ENCODE measurements at places on chromosomes 2 and 18. TPM values are rescaled to one million over a fixed set of nuclear protein-coding genes. Genes with fewer than 3 reads are reported as not detected.

GRCh38 chr2:176035013-176035691 lies 33.1 kb upstream of the LNPK start:
- H3K4me3 ChIP-seq: no peak overlapping the region
- no peaks in the 10 kb centered on the region for H3K4me1 ChIP-seq
- H3K27me3 ChIP-seq: no peaks in the 10 kb centered on the region
- no peak for DNase-seq
- H3K36me3 ChIP-seq: no peaks in the 10 kb centered on the region

DNA sequence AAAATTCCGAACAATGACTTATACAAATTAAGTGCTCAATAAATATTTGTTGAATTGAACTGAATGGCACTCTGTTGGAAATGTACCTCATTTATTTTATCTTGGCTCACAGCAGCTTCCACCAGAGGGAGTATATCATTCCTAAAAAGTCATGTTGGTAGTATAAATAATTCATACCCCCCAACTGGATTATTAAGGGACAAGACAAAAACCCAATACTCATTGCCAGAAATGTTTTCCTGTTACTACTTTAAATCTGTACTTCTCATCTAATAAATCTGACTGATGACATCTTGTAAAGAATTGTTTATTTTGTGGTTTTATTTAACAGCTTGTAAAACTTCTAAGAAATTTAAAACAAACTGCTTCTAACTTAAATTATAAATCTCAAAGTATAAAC lies 163.9 kb downstream of the CDH2 start:
- H3K36me3 ChIP-seq: no peaks in the 10 kb centered on the region
- peak; percentile 17 for DNase-seq
- H3K27me3 ChIP-seq: no peaks in the 10 kb centered on the region
- no peak overlapping the region for H3K27ac ChIP-seq

- H3K4me1 ChIP-seq: peaks cover 7% of the 10 kb centered on the region
- no peak overlapping the region for H3K27ac ChIP-seq
- no peak overlapping the region for H3K4me3 ChIP-seq
These were observed 281.5 kb downstream of the NEDD4L start for GRCh38 chr18:58325494-58325893.

DNA sequence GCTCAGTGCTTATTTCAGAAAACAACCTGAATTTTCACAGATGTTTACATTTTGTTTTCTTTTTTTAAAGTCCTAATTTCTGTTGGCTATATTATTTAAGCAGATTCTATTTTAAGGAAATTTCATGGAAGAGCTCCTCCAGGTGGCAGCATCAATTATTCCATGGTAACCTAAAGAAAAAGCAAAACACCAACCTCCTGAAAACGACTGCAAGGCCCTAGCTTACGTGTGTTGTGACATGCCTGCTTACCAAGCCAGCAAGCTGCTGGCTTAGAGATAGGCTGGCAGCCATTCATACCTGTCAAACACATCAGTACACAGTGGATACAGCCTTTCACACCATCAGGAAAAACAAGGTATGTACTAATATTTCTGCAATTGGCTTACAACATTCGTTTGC lies 64.9 kb downstream of the LPIN2 start:
- no peaks in the 10 kb centered on the region for H3K36me3 ChIP-seq
- no peaks in the 10 kb centered on the region for H3K4me1 ChIP-seq
- H3K4me3 ChIP-seq: no peak overlapping the region

DNA sequence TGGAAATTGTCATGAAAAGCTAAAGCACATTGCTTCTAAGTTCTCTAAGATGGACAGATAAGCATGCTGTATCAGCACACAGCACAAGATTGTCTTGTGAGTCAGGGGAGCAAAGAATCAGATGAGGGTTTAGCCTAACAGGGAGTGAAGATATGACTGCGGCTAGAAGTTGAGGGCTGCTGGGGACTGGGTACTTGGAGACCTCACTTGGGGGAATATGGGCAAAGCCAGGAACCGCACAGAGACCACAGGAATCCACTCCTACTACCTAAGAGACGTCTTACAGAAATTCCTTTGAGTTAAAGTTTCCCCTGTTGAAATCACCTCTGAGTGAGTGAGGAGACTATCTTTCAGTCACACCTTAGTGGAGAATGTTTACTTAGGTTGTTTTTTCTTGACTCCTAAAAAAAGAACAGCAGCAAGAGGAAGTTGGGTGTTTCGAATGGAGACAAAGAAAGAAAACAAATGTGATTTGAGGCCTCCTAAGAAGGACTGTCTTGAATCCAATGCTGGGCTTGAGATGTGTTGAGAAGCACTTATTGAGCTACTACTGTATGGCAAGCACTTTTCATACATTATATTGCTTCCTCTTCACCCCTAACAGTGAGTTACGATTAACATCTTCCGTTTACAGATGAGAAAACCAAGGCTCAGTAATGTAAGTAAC lies 100.7 kb downstream of the ANKRD44 start:
- H3K36me3 ChIP-seq: no peaks in the 10 kb centered on the region
- no peaks in the 10 kb centered on the region for H3K27me3 ChIP-seq
- H3K4me3 ChIP-seq: no peak overlapping the region
- peak overlapping the region; percentile 72 for H3K27ac ChIP-seq
- H3K4me1 ChIP-seq: peaks cover 13% of the 10 kb centered on the region
- peak; percentile 26 for DNase-seq

DNA sequence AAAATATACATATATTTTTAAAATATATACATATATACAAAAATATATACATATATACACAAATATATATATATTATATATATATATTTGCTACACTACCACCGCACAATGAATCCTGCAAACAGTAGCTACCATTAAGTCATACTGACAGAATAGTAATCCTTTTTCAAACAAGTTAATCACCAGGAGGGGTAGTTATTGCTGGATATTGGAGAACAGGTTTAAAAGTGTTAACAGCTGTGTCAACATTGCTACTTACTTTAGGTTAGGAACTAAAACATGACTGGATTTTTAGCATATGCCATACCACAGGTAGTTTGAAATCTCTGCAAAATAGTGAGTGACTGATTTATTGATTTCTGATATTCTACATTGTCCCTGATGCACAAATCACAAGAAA lies 529.1 kb upstream of the CDH7 start:
- H3K4me3 ChIP-seq: no peak overlapping the region
- H3K27ac ChIP-seq: no peak overlapping the region
- no peaks in the 10 kb centered on the region for H3K36me3 ChIP-seq

DNA sequence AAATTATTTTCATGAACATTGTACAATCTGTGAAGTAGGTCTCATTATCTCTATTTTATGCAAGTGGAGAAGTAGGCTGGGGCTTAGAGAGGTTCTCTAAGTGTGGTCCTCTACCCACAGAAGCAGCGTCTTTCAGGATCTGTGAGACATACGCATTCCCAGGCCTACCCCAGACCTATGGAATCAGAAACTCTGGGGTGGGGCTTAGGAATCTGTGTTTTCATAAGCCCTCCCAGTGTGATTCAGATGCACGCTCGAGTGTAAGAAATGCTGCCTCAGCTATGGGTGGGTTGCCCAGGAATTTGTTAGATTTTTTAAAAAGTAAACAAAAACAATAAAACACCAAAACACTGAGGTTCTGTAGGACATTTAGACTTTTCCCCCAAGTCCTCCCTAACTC lies 14.8 kb upstream of the ZAP70 start:
- H3K27me3 ChIP-seq: no peaks in the 10 kb centered on the region
- H3K36me3 ChIP-seq: no peaks in the 10 kb centered on the region
- H3K27ac ChIP-seq: no peak overlapping the region
- no peak overlapping the region for H3K4me3 ChIP-seq

DNA sequence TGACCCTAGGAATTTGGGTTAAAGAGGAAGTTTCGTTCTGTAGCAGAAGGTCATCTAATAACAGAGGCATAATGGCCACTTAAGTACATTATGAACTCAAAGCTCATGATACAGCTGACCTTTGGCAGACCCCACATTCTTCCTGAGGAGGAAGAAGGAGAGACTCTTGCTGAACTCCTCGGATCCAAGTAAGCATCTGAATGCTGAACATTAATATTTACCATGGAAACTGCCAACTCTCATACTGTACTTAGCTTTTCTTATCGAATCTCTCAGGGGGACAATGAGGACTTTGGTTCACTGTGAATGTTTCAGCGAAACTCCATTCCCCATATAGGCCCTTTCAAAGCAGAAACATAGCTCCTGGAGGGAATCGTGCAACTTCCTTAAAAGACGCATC lies 781.4 kb upstream of the GYPC start:
- H3K27me3 ChIP-seq: no peaks in the 10 kb centered on the region
- H3K4me1 ChIP-seq: no peaks in the 10 kb centered on the region
- no peak overlapping the region for H3K4me3 ChIP-seq
- H3K27ac ChIP-seq: no peak overlapping the region
- no peaks in the 10 kb centered on the region for H3K36me3 ChIP-seq

- H3K36me3 ChIP-seq: no peaks in the 10 kb centered on the region
- no peak overlapping the region for H3K27ac ChIP-seq
- H3K27me3 ChIP-seq: no peaks in the 10 kb centered on the region
- no peaks in the 10 kb centered on the region for H3K4me1 ChIP-seq
- no peak overlapping the region for H3K4me3 ChIP-seq
These were observed 4.4 kb downstream of the NEB start for GRCh38 chr2:151729837-151730236.

DNA sequence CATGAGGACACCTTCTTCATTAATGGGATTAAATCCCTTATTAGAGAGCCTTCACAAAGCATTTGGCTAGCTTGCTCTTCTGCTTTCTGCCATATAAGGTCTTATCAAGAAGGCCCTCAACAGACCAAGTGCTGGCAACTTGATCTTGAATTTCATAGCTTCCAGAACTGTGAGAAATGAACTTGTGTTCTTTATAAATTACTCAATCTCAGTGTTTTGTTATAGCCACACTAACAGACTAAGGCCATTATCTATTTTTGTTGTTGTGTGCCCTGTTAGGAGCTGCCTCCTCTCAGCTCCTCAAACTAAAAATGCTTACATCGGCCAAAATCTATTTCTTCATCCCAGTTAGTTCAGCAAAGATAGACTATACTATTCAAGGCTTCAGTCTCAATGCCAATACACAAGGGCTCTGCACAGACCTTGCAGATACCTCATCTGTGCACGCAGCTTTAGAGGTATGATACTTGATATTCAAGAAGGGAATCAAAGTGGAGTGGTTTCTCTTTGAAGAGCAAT lies 182.9 kb downstream of the GPD2 start:
- no peaks in the 10 kb centered on the region for H3K4me1 ChIP-seq
- H3K27ac ChIP-seq: no peak overlapping the region
- H3K27me3 ChIP-seq: peaks cover 3% of the 10 kb centered on the region
- H3K36me3 ChIP-seq: no peaks in the 10 kb centered on the region

GRCh38 chr2:136116813-136117390 lies 1.0 kb downstream of the CXCR4 start:
- peak overlapping the region; percentile 65 for H3K4me3 ChIP-seq
- H3K36me3 ChIP-seq: no peaks in the 10 kb centered on the region
- DNase-seq: peak; percentile 34

DNA sequence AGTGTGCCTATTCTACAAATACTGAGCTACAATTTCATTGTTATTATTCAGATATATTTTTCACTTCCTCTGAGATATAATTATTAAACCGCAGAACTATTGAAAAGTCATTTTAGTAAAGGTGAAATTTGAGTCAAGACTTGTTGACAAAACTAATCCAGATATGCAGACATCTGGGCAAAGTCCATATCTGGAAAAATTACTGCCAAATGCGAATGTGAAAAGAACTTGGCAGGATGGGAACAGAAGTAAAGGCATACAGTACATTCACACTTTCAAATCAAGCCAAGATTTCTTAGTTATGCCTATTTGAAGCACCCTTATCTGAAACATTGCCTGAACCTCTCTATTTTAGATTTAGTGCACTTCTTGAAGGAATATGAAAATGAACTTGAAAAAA lies 923.6 kb downstream of the CCDC85A start:
- H3K27ac ChIP-seq: no peak overlapping the region
- no peak for DNase-seq
- no peaks in the 10 kb centered on the region for H3K27me3 ChIP-seq
- H3K4me1 ChIP-seq: no peaks in the 10 kb centered on the region
- H3K4me3 ChIP-seq: no peak overlapping the region

- no peaks in the 10 kb centered on the region for H3K27me3 ChIP-seq
- H3K4me3 ChIP-seq: no peak overlapping the region
- DNase-seq: no peak
- no peaks in the 10 kb centered on the region for H3K4me1 ChIP-seq
- no peak overlapping the region for H3K27ac ChIP-seq
These were observed 113.4 kb upstream of the AQP4 start for GRCh38 chr18:26978812-26979341.

GRCh38 chr2:161625314-161625919 lies 1.2 kb downstream of the SLC4A10 start:
- H3K27ac ChIP-seq: no peak overlapping the region
- no peaks in the 10 kb centered on the region for H3K4me1 ChIP-seq
- H3K4me3 ChIP-seq: no peak overlapping the region
- H3K27me3 ChIP-seq: peaks cover 38% of the 10 kb centered on the region
- DNase-seq: peak; percentile 12
- no peaks in the 10 kb centered on the region for H3K36me3 ChIP-seq

GRCh38 chr2:203808046-203808750 lies 59.4 kb upstream of the CTLA4 start:
- no peak overlapping the region for H3K27ac ChIP-seq
- no peak overlapping the region for H3K4me3 ChIP-seq
- DNase-seq: no peak

GRCh38 chr18:2680216-2680792 lies 24.8 kb downstream of the SMCHD1 start:
- H3K27me3 ChIP-seq: no peaks in the 10 kb centered on the region
- H3K4me1 ChIP-seq: no peaks in the 10 kb centered on the region
- H3K4me3 ChIP-seq: no peak overlapping the region

DNA sequence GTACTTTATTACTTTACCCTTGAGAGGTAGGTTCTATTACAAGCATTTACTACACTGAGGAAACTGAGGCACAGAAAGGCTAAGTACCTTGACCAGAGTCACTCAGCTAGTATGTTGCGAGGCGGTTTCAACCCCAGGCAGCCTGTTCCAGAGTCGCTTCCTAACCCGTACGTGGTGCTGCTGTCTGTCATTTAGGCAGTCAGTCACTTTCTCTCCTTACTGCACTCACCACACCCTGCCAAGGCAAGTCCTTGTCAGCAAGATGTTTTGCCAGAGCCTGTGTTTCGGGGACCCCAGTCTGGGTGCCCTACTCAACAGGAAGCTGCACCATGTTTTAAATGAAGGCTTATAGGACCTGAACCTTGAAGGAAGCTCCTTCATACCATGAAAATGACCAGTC lies 174.9 kb downstream of the TPGS2 start:
- no peak overlapping the region for H3K4me3 ChIP-seq
- no peak for DNase-seq
- H3K4me1 ChIP-seq: no peaks in the 10 kb centered on the region
- no peak overlapping the region for H3K27ac ChIP-seq
- no peaks in the 10 kb centered on the region for H3K36me3 ChIP-seq
- no peaks in the 10 kb centered on the region for H3K27me3 ChIP-seq

GRCh38 chr18:54327818-54328217 lies 29.8 kb downstream of the STARD6 start:
- H3K4me3 ChIP-seq: no peak overlapping the region
- H3K27ac ChIP-seq: no peak overlapping the region
- DNase-seq: no peak
- H3K36me3 ChIP-seq: no peaks in the 10 kb centered on the region

Gene FRZB
- 72.9 TPM for total RNA-seq

Gene DPYSL5
- total RNA-seq: 0.48 TPM

Gene ALK
- 0.27 TPM for total RNA-seq

Gene TMEM163
- 1.1 TPM for total RNA-seq

Gene AMER3
- 1.00 TPM for total RNA-seq

Gene SPEG
- 21.1 TPM for total RNA-seq

Gene RBKS
- 5.5 TPM for total RNA-seq

Gene MRPS5
- 44.3 TPM for total RNA-seq

Gene SLC35F6
- total RNA-seq: 30.2 TPM

Gene LAPTM4A
- 255 TPM for total RNA-seq

Gene IL18R1
- total RNA-seq: 25.5 TPM

Gene SERPINB12
- total RNA-seq: not detected

Gene TBR1
- total RNA-seq: not detected

Gene CNRIP1
- 5.8 TPM for total RNA-seq

Data from hepatocyte (in vitro differentiated cells).